A549 treated with DMSO at 1 μM for 4 hours (cell line): ENCODE measurements at places on chromosomes 4 and X. TPM values are rescaled to one million over a fixed set of nuclear protein-coding genes. Genes with fewer than 3 reads are reported as not detected.

The ANK2 gene
- total RNA-seq = 0.76 to 1.2 TPM (median 0.94 TPM) in 5 replicates

The H2BW2 gene
- total RNA-seq = not detected in 5 replicates

The FBXW7 gene
- total RNA-seq = 5.9 to 9.6 TPM (median 7.0 TPM) in 5 replicates

The TCP11X2 gene
- not detected in 5 replicates for total RNA-seq

The XAGE2 gene
- not detected in 5 replicates for total RNA-seq

The UGT8 gene
- 0.09 to 0.14 TPM (median 0.10 TPM) in 5 replicates for total RNA-seq

The GAGE2A gene
- total RNA-seq = not detected in 5 replicates

The VSIG1 gene
- total RNA-seq = 0.25 to 0.61 TPM (median 0.37 TPM) in 5 replicates

The POF1B gene
- total RNA-seq = 2.4 to 4.2 TPM (median 2.8 TPM) in 5 replicates

The ZFP42 gene
- total RNA-seq = 0.03 TPM in 1 of 5 replicates, not detected in the others

The CCKAR gene
- not detected in 5 replicates for total RNA-seq
